NCI-H1417 (cell line): ENCODE measurements at places on chromosomes 6 and 20.

DNA sequence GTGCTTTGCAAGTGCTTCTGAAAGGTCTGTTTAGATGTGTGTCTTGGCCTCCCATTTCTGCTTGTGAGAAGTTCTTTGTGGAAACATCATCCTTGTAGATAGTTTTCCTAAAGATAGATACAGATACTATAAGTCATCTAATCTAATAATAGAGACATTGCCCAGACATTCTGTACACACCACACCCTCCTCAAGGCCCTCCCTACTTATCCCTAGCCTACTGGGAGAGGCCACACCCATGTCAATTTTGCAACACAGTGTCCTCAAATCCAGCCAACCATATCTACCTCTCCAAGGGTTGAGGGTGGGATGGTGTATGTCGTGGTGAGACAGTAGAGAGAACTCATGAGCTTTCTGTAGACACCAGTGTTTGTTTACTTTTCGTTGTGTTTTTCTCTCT lies 6.2 kb downstream of the KDM1B start:
- DNase-seq, result peak; percentile 15

- DNase-seq, result no peak
These were observed 84.5 kb downstream of the SESN1 start for GRCh38 chr6:109009962-109010704.

- no peak for DNase-seq
These were observed 574.3 kb downstream of the COL12A1 start for GRCh38 chr6:74631564-74631963.

DNA sequence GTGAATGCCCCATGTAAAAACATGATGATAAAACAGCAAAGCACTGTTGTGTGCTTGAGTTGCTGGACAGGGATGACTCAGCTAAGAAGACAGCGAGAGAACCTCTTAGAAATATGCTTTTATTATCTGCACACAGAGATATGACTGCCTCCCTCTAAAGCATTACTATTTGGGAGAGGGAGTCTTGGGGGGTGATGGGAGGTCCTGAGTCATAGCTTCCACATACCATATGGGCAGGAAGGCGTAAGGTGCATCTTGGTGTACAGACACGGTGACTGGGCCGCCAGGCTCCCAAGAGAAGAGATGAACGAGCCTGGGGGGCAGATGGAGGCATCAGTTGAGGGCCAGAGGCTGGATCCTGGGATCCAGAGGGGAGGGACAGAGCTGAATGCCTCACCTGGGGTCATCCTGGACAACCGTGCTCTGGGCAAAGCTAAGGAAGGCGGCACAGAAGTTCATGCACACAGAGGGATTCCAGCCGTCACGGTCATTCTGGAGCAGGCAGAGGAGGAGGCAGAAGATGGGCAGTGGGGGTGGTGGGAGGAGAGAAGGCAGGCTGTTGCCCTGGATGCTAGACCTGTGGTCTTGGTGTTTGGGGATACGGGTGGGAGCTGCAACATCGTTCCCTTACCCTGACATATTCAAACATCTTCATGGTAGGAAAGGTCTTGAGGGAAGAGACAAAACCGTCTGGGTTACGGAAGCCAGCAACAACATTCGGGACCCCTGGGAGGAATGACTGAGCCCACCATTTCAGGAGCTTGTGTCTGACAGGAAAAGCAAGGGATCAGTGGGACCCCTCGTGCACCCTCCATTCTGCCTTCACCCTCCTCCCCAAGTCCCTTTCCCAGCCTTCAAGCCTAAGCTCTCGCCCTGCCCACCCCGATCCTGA lies 2.0 kb downstream of the DXO start:
- DNase-seq, result no peak
